ENCODE measurements at places on chromosomes 3 and 15.
A peak's percentile ranks its signal among the peaks of the same experiment; 100 is the strongest.

DNA sequence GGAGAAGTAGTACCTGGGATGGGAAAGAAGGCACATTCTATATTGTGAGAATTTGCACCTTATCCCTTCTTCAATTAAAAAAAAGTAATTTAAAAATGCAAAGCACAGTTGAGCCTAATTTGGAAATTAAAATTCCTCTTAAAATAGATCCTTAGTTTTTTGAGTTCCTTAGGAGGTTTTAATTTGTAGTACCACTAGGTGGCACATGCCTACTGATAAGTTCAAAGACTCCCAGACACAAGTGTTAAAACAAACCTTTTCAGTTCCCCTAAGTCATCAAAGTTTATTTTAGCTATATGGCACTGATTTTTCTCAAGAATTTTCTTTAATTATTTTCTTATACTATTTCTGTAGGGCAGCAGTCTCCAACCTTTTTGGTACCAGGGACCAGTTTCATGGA is 127.6 kb upstream of the AZI2 start:
- DNase-seq: peak; percentile 11
- no peak overlapping the region for H3K4me3 ChIP-seq
- H3K36me3 ChIP-seq: no peaks in the 10 kb centered on the region
- no peaks in the 10 kb centered on the region for H3K4me1 ChIP-seq
- H3K27ac ChIP-seq: no peak overlapping the region

DNA sequence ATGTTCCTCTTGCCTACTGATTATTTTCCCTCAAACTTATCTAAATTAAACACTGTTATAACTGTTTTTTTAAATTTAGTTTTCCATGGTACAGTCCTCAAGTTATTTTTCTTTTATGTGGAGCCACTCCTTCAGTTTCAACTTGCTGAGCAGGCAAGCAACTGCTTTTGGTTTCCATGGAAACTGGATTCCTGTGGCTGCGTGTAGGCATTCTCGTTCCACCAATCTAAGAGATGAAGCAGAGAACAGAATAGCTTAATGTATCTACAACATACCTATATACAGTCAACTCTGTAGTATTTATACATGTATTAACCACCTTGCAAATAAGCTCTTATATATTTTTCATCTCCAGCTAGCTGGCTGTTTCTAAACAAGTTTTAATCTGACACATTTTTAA is 25.8 kb upstream of the ANXA2 start:
- no peaks in the 10 kb centered on the region for H3K27me3 ChIP-seq
- no peak for DNase-seq
- H3K4me1 ChIP-seq: peaks cover 19% of the 10 kb centered on the region
- no peak overlapping the region for H3K27ac ChIP-seq

DNA sequence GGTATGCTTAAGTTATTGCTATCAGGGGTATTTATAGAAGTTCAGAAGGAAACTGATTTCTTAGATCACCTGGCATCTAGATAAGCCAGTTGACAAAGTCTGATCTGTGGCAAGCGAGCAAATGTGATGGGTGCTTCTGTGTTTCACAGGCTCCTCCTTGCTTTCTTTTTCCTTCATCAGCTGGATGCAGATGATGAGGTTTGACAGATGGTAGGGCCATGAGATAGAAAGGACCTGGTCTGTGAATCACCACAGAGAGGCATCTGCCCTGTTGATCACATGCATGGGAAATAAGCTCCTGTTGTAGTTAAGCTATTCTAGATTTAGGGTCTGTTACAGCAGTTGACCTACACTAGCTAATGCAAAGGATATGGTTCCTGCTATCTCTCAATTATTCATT is 372.0 kb downstream of the NEK10 start:
- no peaks in the 10 kb centered on the region for H3K27me3 ChIP-seq
- H3K36me3 ChIP-seq: no peaks in the 10 kb centered on the region
- H3K4me3 ChIP-seq: no peak overlapping the region
- no peaks in the 10 kb centered on the region for H3K4me1 ChIP-seq
- DNase-seq: no peak

DNA sequence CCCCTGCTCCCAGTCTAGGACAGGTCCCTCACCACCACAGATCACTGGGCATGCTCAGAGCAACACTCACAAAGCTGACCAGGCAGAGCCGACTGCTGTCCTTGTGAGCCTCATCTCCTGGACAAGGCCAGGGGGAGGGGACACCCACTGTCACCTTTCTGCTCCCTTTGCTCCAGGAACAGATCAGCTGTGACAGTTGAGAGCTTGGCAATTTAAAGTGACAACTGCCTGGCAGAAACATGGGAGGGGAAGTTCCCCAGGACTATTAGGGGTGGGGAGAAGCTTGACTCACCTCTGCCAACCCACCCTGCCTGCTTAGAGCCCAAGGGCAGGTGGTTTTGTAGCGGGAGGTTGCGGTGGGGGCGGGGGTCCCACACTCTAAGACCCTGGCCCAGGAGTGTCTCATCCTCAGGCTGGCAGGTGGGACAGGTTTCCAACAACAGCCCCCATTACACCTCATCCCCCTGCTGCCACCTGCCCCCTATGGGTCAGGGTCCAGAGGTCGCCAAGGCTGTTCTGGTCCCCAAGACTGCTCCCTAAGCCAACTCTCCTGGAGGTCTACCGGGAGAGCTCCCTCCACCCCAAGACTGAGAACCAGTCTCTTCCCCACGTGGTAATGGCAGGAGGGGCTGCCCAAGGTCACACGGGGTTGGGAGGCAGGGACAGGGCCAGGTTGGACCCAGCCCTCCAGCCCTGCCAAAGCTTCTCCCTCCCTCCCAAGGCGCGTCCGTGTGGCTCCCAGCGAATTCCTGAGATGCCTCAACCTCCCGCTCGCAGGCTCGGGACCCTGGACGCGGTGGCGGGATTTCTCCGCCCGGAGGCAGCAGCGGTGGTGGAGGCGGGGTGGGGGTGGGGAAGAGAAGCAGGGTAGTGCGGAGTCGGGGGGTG is 80.4 kb downstream of the IQSEC1 start:
- peak overlapping the region; percentile 82 for H3K27ac ChIP-seq
- no peaks in the 10 kb centered on the region for H3K27me3 ChIP-seq
- peak overlapping the region; percentile 73 for H3K4me3 ChIP-seq
- DNase-seq: peak; percentile 55
- no peaks in the 10 kb centered on the region for H3K36me3 ChIP-seq

DNA sequence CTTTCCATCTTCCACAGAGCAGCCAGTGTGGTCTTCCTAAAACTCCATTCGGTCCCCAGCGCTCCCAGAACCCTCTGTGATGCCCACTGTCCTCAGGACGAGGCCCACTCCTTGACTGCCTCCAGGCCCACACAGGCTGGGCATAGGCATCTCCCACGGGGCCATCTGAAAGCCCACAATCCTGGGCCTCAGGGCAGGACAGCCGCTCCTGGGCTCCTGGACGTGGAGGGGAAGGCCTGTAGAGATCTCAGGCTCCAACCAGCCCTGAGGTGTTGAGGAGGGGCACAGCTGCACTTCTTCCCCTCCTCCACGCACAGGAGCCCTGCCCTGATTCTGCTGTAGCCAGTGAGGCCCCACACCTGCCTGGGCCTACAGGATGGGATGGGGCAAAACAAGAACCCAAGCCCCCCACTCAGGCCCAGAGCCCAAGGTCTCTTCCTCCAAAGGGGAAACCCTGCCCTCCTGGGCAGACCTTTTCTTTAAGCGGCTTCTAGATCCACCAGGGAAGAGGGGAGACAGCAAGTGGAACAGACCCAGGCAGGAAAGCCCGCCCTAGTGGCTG is 25.9 kb downstream of the SHISA5 start:
- no peak overlapping the region for H3K4me3 ChIP-seq
- no peak for DNase-seq
- no peak overlapping the region for H3K27ac ChIP-seq

All from K562 (cell line).